ENCODE measurements at places on chromosomes 12 and 14.

DNA sequence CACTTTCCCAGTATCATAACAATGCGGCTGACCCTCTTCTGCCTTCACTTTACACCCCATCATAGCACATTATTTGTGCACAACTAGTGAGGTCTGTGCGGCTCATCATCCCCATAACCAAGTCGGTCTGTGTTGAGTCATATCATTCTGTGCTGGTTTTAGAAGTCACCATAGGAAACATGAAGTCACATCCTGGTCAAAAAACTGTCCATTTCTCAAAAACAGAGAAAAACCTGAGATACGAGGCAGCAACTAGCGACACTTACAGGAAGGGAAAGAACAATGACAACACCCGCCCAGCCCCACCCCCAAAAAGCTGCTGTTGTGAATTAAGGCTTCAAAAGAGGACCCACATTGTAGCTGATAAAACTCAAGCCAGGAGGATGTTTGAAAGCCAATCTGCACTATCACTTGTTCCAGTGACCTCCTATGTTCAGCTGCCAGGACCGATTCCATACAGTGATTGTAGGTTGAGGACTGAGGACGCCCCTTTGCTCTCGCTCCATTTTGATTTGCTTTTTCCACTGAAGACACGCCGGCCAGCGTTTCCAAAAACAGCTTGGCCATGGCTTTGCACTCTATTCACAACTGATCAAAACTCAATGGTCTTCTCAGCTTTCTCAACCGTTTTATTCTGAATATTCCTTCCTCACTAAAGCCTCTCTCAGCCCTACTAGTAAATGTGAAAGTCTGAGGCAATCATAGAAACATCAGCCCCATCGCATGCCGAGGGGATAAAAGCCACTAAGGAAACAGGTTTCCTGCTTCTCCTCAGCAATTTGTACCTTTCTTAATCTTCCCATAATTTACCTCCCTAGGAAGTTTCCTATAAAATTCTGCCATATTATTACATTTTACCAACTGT lies 87.5 kb downstream of the DUSP16 start:
- DNase-seq: no peak

DNA sequence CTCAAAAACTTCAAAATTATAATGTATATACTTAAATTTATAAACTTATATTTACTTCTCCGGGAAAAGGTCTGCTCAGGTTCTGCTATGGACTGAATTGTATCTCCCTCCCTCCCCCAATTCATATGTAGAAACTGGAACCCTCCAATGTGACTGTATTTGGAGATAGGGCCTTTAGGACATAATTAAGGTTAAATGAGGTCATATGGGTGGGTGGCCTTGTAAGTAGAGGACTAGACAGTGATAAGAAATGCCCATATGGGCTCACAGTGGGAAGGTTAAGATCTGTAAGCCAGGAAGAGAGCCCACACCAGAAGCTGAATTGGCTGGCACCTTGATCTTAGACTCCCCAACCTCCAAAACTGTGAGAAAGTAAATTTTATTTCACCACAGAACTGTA lies 84.5 kb downstream of the TAOK3 start:
- DNase-seq: no peak

GRCh38 chr12:15811214-15812127 lies 22.3 kb upstream of the EPS8 start:
- no peak for DNase-seq

DNA sequence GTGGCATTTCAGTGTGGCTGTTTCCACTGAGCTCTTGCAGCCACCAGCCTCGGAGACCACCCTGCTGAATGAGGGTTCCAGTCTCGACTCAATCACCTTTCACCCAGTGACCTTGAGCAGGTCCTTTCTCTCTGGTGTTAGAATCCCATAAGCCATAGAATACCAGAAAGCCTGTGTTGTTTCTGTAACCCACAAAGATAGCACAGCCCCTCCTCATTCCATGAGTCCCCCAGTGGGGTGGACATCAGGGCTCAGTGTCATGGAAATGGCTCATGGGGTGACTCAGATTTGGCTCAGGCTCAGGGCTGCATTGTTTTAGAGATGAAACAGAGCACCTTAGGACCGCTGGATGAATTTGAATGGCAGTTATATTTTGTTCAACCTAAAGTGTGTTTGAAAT lies 171.5 kb downstream of the PTPN11 start:
- no peak for DNase-seq

- DNase-seq: no peak
Observed at GRCh38 chr12:27593266-27593665, 69.3 kb downstream of the PPFIBP1 start.

DNA sequence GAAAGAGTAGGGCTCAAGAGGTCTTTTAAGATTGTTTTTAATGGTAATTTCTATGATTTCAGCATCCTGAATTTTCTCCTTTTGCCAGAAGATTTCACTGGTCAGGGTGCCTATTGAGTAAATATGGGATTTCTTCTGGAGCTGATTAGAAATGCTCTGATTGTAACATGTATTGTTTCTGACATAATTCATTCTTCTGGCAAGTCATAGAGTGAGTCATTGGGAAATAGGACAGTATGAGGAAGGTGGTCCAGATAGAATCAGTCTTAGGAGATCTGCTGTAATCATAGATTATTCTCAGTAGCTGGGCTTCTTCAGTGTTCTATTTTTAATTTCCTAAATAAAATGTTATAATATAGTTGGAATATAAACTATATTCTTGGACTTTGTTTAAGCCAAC lies 182.0 kb upstream of the NAV3 start:
- no peak for DNase-seq
